ENCODE measurements at places on chromosomes 16 and 17. TPM values are rescaled to one million over a fixed set of nuclear protein-coding genes. Genes with fewer than 3 reads are reported as not detected.

- DNase-seq: no peak
Measured at GRCh38 chr16:56324406-56324805, 100.9 kb downstream of the AMFR start.

DNA sequence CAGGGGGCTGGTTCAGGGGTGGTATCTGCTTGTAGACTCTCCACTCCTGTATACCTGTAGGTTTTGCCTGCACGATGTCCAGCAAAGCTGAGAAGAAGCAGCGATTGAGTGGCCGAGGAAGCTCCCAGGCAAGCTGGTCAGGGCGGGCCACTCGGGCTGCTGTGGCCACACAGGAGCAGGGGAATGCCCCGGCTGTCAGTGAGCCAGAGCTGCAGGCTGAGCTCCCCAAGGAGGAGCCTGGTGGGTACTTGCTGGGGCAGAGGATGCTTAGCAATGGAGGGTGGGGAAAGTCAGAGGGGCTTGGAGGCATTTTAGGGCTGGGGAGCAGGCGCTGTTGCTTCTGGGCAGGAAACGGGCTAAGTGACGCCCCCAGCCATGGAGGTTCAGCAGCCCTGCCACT is 2.1 kb downstream of the DNAH2 start:
- DNase-seq: no peak

Gene AANAT
- not detected for total RNA-seq

GRCh38 chr17:74290340-74290739 is 16.3 kb downstream of the DNAI2 start:
- DNase-seq: no peak

GRCh38 chr16:85565801-85566526 is 47.2 kb upstream of the GSE1 start:
- no peak for DNase-seq

Gene EFCAB5
- 0.36 TPM for total RNA-seq

DNA sequence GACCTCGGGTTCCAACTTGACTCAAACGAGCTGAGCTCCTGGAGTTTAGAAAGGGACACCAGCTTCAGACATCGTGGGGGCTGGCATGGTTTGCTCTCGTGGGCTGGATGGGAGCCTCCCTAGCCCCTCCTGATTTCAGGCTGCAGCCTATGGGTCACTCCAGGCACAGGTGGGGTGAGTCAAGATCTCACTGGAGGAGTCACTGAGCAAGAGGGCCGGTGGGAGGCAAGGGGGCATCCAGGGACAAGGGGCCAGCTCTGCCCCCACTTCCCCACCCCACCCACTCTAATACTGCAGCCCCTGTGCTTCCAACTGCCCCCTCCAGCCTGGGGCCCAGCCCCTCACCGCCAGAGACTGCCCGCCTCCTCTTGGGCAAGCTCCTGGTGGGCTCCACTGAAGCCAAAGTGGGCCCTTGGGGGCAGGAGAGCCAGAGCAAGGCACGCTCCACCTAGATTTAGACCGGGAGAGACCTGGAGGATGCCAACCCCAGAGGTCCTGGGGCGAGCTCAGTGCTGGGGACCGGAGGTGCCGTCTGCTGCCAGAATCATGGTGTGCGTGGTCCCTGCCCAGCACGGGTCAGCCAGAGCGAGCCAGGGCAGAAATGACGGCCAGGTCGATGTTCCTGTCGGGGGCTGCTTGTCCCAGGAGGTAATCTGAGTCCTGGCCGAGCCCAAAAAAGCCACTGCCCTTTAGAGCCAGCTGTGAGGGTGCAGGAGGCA is 6.4 kb downstream of the SLC16A3 start:
- DNase-seq: peak; percentile 92

- no peak for DNase-seq
Measured at GRCh38 chr16:10668322-10669045, 26.2 kb downstream of the TEKT5 start.

Gene TSEN54
- 18.5 TPM for total RNA-seq

DNA sequence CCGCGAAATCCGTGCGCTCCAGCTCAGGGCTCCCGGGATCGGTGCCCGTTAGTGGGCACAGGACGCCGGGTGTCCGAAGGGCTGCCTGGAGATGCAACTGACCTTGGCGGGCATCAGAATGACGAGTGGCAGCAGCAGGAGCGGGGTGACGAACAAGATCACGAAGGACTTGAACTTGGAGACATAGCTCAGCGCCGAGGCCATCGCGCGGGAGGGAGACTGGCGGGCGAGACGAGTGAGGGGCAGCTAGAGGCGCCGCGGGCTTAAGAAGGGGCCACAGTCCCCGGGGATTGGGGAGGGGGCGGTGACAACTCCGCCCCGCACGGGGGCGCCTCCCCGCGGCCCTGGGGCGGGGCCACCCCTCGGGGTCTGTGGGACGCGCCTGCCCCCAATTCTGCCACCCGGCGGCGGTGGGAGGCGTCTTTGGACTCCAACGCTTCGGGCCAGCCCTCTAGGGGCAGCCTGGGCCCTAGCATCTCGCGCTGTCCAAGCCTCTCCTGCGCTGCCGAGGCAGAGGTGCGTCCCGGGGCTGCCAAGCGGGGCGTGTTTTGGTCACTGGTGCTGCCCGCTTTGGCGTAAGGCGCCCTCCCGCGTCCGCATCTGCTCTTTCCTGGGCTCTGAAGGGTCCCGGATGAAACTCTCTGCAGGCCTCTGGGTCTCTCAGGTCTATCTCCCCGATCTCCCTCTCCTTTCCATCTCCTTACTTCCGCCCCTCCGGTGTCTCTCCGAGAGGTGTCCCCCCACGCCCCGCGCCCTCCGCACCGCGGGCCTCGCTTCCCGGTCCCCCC is at the start of gene SLC13A5:
Gene SLC13A5, minus strand, starts transcription at position 240 of the 788 bp plus-strand sequence. Its CDS starts 36 bp downstream, at position 204.
- DNase-seq: no peak

GRCh38 chr16:88358023-88358420 is 24.7 kb upstream of the ZNF469 start:
- no peak for DNase-seq

DNA sequence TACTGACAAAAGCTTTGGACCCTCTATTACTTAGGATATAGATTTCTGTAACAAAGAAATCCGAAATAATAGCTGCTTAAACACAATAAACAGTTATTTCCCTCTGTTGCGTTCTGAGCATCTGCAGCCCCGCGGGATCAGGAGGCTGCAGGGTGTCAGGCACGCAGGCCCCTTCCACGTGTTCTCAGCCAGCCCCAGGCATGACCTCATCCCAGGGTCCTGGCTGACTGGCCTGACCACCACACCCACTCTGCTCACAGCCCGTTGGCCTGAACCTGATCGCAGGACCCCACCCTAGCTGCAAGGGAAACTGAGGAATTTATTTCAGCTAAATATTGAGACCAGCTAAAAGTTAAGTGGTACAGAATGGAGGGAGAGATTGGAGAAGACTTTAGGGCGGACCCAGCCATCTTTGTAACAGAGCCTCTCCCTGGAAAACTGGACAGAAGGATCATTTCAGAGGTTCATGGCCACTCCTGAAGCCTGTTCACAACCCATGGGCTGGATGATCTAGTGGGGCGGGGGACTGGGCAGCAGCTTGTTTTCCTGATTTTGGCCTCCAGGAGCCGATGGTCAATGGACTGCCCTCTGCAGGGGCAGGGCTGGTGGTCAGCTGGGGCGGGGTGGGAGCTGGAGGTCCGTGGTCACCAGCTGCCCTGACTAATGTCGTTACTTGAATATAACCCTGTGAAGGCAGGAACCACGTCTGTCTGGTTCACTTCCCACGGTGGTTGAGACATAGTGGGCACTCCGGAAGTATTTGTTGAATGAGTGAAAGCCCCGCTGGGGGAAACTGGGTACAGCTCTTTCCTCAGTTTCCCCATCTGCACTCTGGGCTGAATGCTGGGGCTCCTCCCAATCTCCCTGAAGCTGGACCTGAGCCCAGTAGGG is 10.9 kb downstream of the CETP start:
- DNase-seq: no peak

Gene EVI2B
- total RNA-seq: 4.2 TPM

- DNase-seq: no peak
Measured at GRCh38 chr17:61399131-61400065, at the start of gene TBX2. Gene TBX2 (plus strand): TSS chr17:61399843. CDS start chr17:61400177, 334 bp downstream.

DNA sequence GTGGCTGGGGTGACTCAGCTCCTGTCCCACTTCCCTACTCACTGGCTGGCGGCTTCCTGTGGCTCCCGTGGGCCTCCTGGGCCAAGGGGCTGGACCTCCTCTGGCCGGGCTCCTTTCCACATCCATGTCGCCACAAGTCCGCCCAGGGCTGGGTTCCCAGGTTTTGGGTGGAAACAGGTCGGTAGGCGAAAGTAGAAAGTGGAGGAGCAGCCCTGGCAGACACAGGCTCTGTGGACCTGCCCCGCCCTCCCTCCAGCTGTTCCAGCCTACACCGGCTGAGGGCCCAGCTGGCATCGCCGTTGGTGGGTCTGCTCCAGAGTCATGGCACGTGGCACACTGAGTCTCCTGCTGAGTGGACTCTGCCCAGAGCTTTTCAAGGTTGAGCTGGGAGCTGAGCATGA is 28.7 kb downstream of the GSE1 start:
- peak; percentile 97 for DNase-seq

GRCh38 chr16:65767125-65767524 is 599.4 kb upstream of the CDH5 start:
- no peak for DNase-seq

GRCh38 chr16:3510416-3510815 is 9.6 kb downstream of the CLUAP1 start:
- DNase-seq: no peak

GRCh38 chr17:7322520-7323194 is 6.5 kb downstream of the NEURL4 start:
- no peak for DNase-seq

DNA sequence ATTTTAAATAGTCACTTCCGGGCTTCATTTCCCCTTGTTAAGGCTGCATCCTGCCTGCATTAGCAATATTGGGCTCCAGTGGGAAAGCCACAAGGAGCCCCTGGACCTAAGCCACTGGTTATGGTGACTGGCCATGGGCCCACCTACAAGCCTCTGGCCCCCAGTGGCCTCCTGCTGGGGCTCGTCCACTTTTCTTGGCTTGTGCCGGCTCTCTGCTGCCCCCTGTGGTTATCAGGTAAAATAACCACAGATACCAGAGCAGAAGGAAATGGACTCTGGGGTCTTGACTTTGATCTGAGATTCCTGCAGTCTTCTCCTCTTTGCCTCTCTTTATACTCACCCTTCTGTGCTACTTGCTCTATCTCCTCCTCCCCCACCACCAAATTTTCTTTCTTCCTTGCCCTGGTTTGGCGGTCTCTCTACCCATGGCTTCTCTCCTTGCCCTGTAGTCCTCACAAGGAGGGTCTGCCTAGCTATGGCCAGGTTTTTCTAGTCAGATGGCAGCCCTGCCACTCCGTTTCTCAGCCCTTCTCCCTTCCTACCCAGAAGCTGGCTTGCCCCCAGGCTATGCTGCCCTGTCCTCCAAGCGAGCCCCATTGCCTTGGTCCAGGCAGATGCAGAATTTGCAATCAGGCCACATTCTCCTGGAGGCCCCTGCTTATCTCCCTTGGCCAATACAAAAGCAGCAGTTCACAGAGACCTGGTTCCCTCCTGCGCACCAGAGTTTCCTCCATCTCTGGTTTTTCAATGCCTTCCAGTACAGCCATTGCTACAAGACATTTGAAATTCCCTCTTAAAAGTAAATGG is 82.9 kb upstream of the RCVRN start:
- no peak for DNase-seq

DNA sequence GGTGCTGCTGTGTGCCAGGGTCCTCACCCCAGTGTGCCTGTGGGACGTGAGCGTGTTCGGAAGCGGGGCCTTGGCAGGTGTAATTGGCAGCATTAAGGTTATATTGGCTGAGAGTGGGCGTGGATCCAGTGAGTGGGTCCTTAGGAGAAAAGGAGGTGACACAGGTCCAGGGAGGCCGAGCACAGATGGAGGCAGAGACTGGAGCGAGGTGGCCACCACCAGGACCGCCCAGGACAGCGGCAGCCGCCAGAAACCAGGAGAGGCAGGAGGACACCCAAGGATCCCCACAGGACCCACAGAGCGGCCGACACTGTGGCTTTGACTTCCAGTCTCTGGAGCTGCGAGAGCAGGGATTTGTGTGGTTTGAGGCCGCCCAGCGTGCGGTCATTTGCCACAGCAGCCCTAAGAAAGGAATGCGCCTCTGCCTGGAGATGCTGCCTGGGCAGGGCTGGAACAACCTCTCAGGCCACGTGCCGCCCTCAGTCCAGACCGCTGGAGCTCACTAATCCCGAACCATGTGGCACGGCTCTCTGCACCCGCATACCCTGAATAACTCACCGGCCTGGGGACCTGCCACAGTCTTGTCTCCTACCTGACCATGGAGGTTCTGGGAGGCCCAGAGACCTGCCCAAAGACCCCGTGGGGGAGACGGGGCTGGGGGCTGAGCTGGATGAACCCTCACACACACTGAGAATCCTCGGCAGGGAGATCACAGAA is 45.4 kb downstream of the SOX8 start:
- DNase-seq: no peak

DNA sequence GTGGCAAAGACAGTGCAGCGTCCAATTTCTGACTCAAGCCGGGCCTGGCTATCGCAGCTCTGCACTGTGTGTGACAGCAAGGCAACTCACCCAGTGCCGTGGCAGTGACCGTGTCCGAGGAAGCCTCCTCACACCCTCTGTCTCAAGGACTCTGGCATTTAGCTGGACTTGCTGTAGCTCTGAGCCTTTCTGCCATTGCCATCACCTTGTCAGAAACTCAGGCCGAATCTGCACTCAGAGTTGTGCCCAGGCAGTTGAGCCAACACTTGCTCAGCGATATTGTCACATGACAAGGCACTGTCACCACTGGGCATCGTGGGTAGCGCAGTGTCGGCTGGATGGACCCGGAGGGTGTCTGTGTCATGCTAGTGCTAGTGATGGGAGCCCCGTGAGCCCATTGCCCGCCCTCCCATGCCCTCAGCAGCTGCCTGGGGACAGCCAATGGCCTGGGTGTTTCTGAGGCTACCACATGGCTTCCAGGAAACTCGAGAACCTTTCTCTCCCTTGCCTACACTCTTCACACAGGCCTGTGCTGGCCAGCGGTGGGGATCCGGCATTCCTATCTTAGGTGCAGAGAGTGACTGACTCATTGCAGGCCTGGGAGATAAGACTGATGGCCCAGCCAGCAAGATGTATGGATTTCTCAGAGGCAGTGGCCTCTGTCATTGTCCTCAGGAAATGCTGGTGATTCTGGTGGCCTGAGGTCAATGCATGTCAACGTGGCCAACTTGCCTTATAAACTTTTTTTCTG is 22.1 kb upstream of the STH start:
- peak; percentile 82 for DNase-seq

GRCh38 chr16:1713933-1714332 is 7.9 kb downstream of the MAPK8IP3 start:
- DNase-seq: no peak

GRCh38 chr16:47132308-47132707 is 11.4 kb downstream of the NETO2 start:
- DNase-seq: no peak

- DNase-seq: no peak
Measured at GRCh38 chr17:11637796-11638195, 39.5 kb downstream of the DNAH9 start.

- no peak for DNase-seq
Measured at GRCh38 chr16:49497466-49497865, 123.9 kb downstream of the C16orf78 start.

Gene ATP6V0A1
- 111 TPM for total RNA-seq

GRCh38 chr16:57069053-57069452 is 23.3 kb upstream of the CPNE2 start:
- no peak for DNase-seq

Data from gastrocnemius medialis (tissue), 4 donors.